ENCODE measurements at places on chromosomes 11 and 22. TPM values are rescaled to one million over a fixed set of nuclear protein-coding genes. Genes with fewer than 3 reads are reported as not detected.

DNA sequence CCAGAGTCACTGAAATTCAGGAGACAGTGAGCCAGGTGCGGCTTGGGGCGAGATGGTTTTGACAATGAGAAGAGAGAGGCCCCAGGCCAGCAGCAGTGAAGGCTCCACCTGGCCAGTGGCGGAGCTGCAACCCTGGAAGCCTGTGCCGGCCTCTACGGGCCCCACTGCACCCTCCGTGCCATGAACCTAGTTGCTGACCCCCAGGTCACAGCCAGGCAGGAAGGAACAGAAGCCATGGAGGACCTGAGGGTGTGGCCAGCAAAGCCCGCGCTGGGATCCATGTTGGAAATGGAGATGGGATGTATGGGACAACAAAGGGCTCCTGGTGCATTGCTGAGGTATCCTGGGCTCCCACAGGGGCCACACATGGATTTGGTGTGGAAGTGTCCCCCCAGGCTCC is 1528.5 kb downstream of the BRD1 start:
- peaks cover 2% of the 10 kb centered on the region for H3K27me3 ChIP-seq
- no peaks in the 10 kb centered on the region for H3K36me3 ChIP-seq
- H3K27ac ChIP-seq = no peak overlapping the region
- no peaks in the 10 kb centered on the region for H3K4me1 ChIP-seq

DNA sequence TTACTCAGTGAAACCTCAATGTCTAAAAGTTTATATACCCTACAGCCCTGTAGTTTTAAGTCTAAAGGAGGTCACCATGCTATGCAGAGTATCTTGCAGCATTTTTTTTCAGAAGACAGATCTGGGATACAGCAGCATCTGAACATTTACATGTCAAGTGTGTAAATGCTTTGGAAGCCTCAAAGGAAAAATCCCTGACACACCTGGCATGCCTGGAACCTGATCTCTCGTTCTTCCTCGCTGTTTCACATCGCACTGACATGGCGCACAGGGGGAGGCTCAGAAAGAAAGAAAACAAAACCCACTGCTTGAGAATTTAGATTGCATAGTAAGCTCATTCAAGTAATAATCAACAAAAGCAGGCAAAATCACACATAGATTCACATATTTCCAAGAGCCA is 31.0 kb downstream of the PAX6 start:
- H3K4me3 ChIP-seq = no peak overlapping the region
- no peaks in the 10 kb centered on the region for H3K4me1 ChIP-seq
- H3K27me3 ChIP-seq = no peaks in the 10 kb centered on the region
- no peak overlapping the region for H3K27ac ChIP-seq
- no peak for DNase-seq
- H3K36me3 ChIP-seq = peaks cover 4% of the 10 kb centered on the region

The C11orf97 gene
- total RNA-seq = not detected

The DTX4 gene
- total RNA-seq = 0.11 TPM

The SCGB2A2 gene
- not detected for total RNA-seq

DNA sequence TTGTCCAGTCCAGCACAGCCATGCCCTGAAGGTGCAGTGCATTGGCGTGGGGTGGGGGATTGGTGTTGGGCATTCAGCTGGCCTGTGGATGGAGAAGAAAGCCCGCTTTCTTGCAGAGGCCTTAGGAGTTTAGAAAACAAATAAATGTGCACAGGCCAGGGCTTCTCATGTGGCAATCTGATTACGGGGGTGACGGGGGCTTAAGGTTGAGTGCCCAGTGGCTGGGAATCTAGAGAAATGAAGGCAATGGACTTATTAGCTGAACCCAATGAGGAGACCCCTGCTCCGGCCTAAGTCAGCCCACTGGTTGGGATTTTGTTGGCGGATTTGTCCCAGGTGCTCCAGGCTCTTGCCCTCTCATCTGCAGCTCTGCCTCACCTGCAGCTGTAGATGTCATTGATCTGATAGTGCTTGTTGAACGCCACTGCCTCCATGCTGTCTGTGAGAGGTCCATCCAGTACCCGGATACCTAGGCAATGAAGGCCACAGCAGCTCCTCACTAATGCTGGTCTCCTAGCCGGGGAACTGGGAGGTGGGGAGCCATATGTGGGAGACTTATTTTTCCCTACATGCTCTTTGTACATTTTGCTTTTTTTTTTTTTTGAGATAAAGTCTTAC is 6.2 kb downstream of the PCSK7 start:
- peaks cover 67% of the 10 kb centered on the region for H3K36me3 ChIP-seq
- no peak overlapping the region for H3K27ac ChIP-seq
- DNase-seq = no peak
- peaks cover 30% of the 10 kb centered on the region for H3K4me1 ChIP-seq
- no peak overlapping the region for H3K4me3 ChIP-seq

DNA sequence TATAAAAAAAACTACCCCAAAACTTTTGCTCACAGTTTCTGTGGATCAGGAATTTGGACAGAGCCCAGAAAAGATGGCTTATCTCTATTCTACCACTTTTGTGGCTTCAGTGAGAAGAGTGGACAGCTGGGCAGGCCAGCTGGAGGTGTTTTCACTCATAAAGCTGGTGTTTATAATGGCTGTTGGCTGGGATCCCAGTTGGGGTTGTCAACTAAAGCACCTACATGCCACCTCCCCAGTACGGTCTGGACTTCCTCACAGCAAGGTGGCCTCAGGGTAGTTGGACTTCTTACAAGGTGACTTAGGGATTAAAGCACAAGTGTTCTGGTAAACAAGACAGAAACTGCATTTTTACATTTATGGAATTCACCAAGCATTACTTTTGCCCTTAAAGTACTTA is 171.0 kb downstream of the NELL1 start:
- H3K27me3 ChIP-seq = no peaks in the 10 kb centered on the region
- no peak overlapping the region for H3K27ac ChIP-seq
- no peak for DNase-seq
- no peaks in the 10 kb centered on the region for H3K36me3 ChIP-seq
- H3K4me1 ChIP-seq = no peaks in the 10 kb centered on the region

DNA sequence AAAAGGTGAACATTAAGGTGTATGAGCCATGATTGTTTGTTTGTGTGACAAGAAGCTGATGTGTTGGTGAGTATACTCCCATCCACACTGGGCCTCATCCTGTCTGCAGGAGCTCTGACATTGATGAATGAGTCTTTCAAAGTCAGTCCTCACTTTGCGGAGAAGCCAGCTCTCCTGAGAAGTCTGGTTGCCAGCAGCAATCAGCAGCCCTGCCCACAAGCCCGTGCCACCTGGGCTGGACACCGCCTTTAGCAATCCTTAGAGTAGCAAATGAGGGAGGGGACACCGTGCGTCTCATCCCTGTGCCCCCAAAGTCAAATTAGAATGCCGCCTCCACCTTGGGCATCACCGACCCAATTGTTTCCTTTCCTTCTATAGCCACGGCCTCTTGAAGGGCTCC is 174.8 kb upstream of the NECTIN1 start:
- H3K27ac ChIP-seq = no peak overlapping the region
- H3K27me3 ChIP-seq = peaks cover 5% of the 10 kb centered on the region
- no peaks in the 10 kb centered on the region for H3K36me3 ChIP-seq
- no peak for DNase-seq
- H3K4me3 ChIP-seq = no peak overlapping the region

The DNAJB7 gene
- total RNA-seq = not detected

Measured in activated CD4-positive, alpha-beta T cell treated with anti-CD3 and anti-CD28 coated beads for 36 hours (primary cell).